ENCODE measurements at places on chromosomes 7 and 10. TPM values are rescaled to one million over a fixed set of nuclear protein-coding genes. Genes with fewer than 3 reads are reported as not detected.

The HKDC1 gene
- not detected for total RNA-seq

The STRIP2 gene
- 1.1 TPM for total RNA-seq

The CC2D2B gene
- total RNA-seq: 1.6 TPM

DNA sequence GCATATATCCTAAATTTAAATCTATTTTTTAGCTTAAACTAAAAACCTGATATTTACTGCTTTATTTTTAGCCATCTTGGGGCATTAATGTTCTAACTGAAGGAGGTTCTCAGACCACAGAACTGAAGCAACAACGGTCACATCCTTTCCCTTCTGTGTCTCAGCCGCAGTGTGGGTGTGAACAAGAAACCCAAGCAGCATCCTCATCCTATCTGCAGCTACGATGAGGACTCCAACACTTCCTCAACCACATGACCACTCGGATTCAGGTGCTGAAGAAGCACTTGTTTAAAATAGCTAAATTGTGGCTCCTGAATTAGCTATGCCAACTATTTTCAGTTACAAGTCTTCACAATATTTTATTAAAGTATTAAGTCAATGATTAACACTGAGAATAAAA is 5.3 kb downstream of the ESYT2 start:
- no peak overlapping the region for H3K4me3 ChIP-seq
- no peaks in the 10 kb centered on the region for H3K27me3 ChIP-seq
- peak overlapping the region; percentile 6 for H3K27ac ChIP-seq

The DPYSL4 gene
- total RNA-seq: 2.5 TPM

GRCh38 chr10:381346-381745 is 246.1 kb downstream of the ZMYND11 start:
- peaks cover 82% of the 10 kb centered on the region for H3K36me3 ChIP-seq
- DNase-seq: no peak
- peaks cover 12% of the 10 kb centered on the region for H3K4me1 ChIP-seq
- H3K27me3 ChIP-seq: no peaks in the 10 kb centered on the region
- H3K4me3 ChIP-seq: no peak overlapping the region
- no peak overlapping the region for H3K27ac ChIP-seq

GRCh38 chr10:119657725-119658124 is 6.5 kb downstream of the BAG3 start:
- no peaks in the 10 kb centered on the region for H3K36me3 ChIP-seq
- peak overlapping the region; percentile 16 for H3K4me3 ChIP-seq
- H3K27me3 ChIP-seq: no peaks in the 10 kb centered on the region
- peaks cover 94% of the 10 kb centered on the region for H3K4me1 ChIP-seq
- no peak for DNase-seq

The HOXA6 gene
- total RNA-seq: 0.66 TPM

GRCh38 chr7:22331704-22332103 is 25.2 kb downstream of the RAPGEF5 start:
- H3K27ac ChIP-seq: no peak overlapping the region
- no peaks in the 10 kb centered on the region for H3K4me1 ChIP-seq
- DNase-seq: no peak

GRCh38 chr7:21044384-21044783 is 257.7 kb upstream of the SP8 start:
- H3K4me1 ChIP-seq: no peaks in the 10 kb centered on the region
- H3K27ac ChIP-seq: no peak overlapping the region
- no peak overlapping the region for H3K4me3 ChIP-seq
- no peaks in the 10 kb centered on the region for H3K36me3 ChIP-seq

- H3K4me1 ChIP-seq: no peaks in the 10 kb centered on the region
- no peak for DNase-seq
- no peak overlapping the region for H3K4me3 ChIP-seq
- H3K36me3 ChIP-seq: no peaks in the 10 kb centered on the region
- no peak overlapping the region for H3K27ac ChIP-seq
- no peaks in the 10 kb centered on the region for H3K27me3 ChIP-seq
Measured at GRCh38 chr10:75944061-75944460, 512.6 kb downstream of the LRMDA start.

- H3K4me3 ChIP-seq: no peak overlapping the region
- DNase-seq: no peak
- no peaks in the 10 kb centered on the region for H3K36me3 ChIP-seq
- no peaks in the 10 kb centered on the region for H3K4me1 ChIP-seq
- no peak overlapping the region for H3K27ac ChIP-seq
Measured at GRCh38 chr7:15225981-15226380, 323.4 kb upstream of the DGKB start.

The SPAG6 gene
- total RNA-seq: not detected

GRCh38 chr7:130361681-130362080 is 17.1 kb downstream of the CPA5 start:
- H3K27ac ChIP-seq: no peak overlapping the region
- H3K27me3 ChIP-seq: no peaks in the 10 kb centered on the region
- H3K4me3 ChIP-seq: no peak overlapping the region
- DNase-seq: no peak

- no peaks in the 10 kb centered on the region for H3K36me3 ChIP-seq
- no peaks in the 10 kb centered on the region for H3K27me3 ChIP-seq
- no peak overlapping the region for H3K27ac ChIP-seq
- no peak overlapping the region for H3K4me3 ChIP-seq
Measured at GRCh38 chr10:82814635-82815034, 939.6 kb downstream of the NRG3 start.

The HOXA10 gene
- not detected for total RNA-seq

DNA sequence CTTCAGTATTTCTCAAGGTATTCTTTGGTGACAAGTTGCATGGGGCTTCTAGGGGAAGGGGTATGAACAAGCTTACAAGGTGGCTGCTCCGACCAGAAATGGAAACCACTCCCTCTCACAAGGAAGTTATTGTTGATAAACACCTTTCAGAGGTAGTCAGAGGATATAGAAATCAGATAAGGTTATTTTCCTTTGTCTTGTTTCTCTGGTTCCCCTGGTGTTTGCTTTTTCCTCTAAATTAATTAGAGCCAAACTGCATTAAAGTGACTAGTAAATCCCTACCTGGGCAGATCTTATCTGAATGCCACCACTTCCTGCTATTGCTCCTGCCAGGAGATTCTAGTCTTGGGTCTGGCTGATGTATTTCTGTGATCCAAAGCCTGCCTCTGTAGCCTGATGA is 725.4 kb downstream of the INHBA start:
- no peak overlapping the region for H3K4me3 ChIP-seq
- no peaks in the 10 kb centered on the region for H3K36me3 ChIP-seq
- no peaks in the 10 kb centered on the region for H3K27me3 ChIP-seq
- no peak overlapping the region for H3K27ac ChIP-seq

The ZP3 gene
- not detected for total RNA-seq

DNA sequence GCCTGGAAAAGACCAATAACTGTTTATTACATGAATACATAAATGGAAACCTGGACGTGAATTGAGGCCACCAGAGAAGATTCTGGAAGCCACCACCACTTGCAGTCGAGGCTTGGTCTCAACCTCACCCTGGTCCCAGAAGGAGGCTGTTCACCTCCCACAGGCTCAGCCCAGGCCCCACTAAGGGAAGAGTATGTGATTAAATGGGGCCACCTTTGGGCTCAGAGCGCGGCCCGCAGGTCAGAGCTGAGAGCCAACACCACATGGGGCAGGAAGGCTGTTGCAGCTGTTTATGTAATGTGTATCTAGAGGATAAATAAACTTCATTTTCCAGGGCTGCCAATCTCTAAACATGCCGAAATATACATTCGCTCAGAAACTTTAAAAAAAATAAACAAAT is 17.6 kb upstream of the FGFR2 start:
- no peak overlapping the region for H3K4me3 ChIP-seq
- H3K4me1 ChIP-seq: peaks cover 13% of the 10 kb centered on the region
- H3K27me3 ChIP-seq: no peaks in the 10 kb centered on the region
- no peak for DNase-seq
- no peak overlapping the region for H3K27ac ChIP-seq

- no peak overlapping the region for H3K4me3 ChIP-seq
- H3K27me3 ChIP-seq: no peaks in the 10 kb centered on the region
Measured at GRCh38 chr10:85060944-85061343, 732.6 kb downstream of the CCSER2 start.

The BHLHA15 gene
- not detected for total RNA-seq

DNA sequence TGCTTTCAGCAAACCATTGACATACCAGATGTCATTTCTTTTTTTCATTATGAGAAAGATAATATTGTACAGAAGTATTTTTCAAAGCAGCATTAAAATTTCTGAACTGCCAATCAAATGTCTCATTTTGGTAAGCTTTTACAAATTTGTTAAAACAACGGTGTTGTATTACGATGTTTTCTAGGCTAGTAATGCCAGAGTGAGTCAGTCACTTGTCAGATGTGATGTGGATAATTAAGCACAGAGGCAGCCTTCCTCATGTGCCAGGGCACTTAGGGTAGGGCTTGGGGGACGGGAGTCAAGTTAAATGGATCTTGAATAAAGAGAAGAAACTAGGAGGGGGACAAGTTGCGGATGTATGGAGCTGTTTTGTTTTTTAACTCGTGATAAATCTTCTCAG is 10.1 kb downstream of the PSTK start:
- no peak overlapping the region for H3K27ac ChIP-seq
- peaks cover 11% of the 10 kb centered on the region for H3K36me3 ChIP-seq
- H3K4me1 ChIP-seq: no peaks in the 10 kb centered on the region

DNA sequence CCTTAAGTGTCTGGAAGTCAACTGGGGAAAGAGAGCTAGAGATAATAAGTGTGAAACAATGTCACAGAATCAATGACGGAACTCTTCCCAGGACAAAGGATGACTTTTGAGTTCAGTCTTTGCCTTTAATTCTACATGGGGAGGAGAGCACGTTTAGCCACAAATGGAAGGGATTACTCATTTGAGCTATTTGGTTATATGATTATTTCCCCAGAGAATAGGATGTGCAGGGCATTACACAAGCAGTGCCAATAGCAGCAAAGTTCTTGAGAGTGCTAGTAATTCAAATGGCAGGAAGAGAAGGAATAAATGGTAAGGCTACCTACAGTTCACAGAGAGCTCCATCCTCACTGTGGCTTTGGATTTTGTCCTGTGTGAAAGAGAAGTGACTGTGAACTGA is 6.0 kb downstream of the EGFR start:
- no peak overlapping the region for H3K4me3 ChIP-seq
- peak overlapping the region; percentile 99 for H3K27ac ChIP-seq
- peaks cover 92% of the 10 kb centered on the region for H3K4me1 ChIP-seq
- H3K27me3 ChIP-seq: peaks cover 3% of the 10 kb centered on the region

- no peaks in the 10 kb centered on the region for H3K36me3 ChIP-seq
- no peaks in the 10 kb centered on the region for H3K27me3 ChIP-seq
- peak overlapping the region; percentile 46 for H3K27ac ChIP-seq
- H3K4me3 ChIP-seq: no peak overlapping the region
Measured at GRCh38 chr7:37149051-37149772, 299.5 kb downstream of the ELMO1 start.

The LIPN gene
- 0.33 TPM for total RNA-seq

- no peak overlapping the region for H3K4me3 ChIP-seq
- no peaks in the 10 kb centered on the region for H3K4me1 ChIP-seq
- H3K27ac ChIP-seq: no peak overlapping the region
- no peak for DNase-seq
Measured at GRCh38 chr10:3203016-3203811, 30.6 kb upstream of the PITRM1 start.

The PTF1A gene
- total RNA-seq: not detected

DNA sequence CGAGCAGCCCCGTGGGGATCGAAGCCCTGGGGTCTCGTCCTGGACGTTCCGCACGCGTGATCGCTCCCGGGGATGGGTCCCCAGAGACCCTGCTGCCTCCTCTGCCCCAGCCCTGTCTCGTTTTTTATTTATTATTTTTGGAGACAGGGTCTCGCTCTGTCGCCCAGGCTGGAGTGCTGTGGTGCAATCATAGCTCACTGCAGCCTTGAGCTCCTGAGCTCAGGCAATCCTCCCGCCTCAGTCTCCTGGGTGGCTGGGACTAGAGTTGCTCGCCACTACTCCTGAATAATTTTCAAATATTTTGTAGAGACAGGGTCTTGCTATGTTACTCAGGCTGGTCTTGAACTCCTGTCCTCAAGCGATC is 319 bp upstream of the STX1A start:
- H3K4me1 ChIP-seq: peaks cover 65% of the 10 kb centered on the region
- H3K27ac ChIP-seq: peak overlapping the region; percentile 85
- no peaks in the 10 kb centered on the region for H3K36me3 ChIP-seq
- H3K4me3 ChIP-seq: peak overlapping the region; percentile 90
- DNase-seq: no peak

- no peak overlapping the region for H3K4me3 ChIP-seq
- no peaks in the 10 kb centered on the region for H3K27me3 ChIP-seq
- H3K36me3 ChIP-seq: no peaks in the 10 kb centered on the region
- no peak for DNase-seq
- peaks cover 4% of the 10 kb centered on the region for H3K4me1 ChIP-seq
Measured at GRCh38 chr10:60003651-60004523, 97.5 kb upstream of the CCDC6 start.

Measured in esophagus muscularis mucosa (tissue), 4 donors.